ENCODE measurements at places on chromosomes 1 and 21. TPM values are rescaled to one million over a fixed set of nuclear protein-coding genes. Genes with fewer than 3 reads are reported as not detected.

DNA sequence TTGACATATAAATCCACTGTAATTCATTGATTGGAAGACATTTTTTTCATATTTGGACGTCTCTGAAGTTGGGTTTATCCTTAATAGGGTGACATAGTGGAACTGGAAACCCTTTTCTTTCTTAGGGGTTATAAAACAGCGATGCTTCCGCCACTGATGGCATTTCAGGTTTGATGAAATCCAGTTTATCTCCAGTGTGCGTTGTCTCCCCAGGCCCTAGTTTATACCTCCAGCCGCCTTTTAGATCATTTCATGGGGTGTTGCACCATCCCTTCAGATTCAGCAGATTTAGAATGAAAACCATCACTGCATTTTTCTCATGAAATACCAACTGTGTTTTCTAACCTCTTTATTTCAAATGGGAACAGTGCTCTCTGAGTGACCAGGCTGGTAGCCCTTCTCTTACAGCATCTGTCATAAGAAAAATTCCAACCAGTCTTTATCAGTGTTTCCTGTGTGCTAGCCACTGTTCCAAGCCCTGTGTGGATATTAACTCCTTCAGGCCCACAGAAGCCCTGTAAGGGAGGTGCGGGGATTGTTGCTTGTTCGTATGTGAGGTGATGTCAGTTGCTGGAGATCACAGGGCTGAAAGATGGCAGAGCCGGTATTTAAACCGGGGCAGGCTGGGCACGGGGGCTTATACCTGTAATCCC, 19.0 kb downstream of the H6PD start:
- DNase-seq = no peak

DNA sequence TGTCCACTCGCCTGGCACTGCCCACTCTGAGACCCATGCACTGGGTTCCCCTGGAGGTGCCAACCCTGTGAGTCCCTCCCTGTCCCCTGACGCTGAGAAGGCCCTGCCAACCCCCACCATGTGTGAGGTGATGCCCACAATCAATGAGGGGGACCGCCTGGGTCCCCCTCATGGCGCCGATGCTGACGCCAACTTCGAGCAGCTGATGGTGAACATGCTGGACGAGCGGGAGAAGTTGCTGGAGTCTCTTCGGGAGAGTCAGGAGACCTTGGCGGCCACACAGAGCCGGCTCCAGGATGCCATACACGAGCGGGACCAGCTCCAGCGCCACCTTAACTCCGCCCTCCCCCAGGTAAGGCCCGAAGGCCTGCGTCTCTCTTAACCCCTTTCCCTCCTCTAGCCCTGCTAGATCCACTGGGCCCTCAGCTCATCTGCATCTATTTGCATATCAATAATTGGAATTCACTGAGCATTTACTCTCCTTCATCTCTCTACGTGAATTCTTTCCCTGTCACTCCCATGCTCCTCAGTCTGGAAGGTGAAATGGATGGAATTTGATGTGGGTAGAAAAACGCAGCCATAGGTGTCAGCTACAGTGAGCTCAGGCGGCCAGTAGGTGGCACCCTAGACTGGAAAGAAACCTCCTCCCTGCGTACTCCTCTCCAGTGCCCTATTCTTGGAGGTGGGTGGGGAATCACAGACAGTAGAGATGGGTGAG, 12.8 kb downstream of the PPFIA4 start:
- DNase-seq = no peak

Gene LORICRIN
- polyA plus RNA-seq = not detected

Gene ITGB2
- 7.4 TPM for polyA plus RNA-seq

DNA sequence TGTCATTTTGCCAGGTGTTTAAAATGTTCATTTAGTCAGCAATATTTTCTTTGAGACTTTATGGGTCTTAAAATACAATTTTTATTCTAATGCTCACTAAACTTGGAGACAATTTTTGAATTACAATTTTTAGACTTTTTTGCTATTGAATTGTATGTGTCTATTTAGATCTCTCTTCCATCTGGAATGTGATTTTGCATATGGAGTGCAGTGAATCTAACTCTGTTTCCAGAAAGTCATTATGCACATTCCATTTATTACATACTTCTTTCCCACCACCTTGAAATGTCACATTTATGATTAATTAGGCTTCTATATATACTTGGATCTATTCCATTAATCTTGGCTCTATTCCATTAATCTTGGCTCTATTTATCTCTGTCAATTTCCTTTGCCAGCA, 5.6 kb upstream of the TSPEAR start:
- DNase-seq = no peak

DNA sequence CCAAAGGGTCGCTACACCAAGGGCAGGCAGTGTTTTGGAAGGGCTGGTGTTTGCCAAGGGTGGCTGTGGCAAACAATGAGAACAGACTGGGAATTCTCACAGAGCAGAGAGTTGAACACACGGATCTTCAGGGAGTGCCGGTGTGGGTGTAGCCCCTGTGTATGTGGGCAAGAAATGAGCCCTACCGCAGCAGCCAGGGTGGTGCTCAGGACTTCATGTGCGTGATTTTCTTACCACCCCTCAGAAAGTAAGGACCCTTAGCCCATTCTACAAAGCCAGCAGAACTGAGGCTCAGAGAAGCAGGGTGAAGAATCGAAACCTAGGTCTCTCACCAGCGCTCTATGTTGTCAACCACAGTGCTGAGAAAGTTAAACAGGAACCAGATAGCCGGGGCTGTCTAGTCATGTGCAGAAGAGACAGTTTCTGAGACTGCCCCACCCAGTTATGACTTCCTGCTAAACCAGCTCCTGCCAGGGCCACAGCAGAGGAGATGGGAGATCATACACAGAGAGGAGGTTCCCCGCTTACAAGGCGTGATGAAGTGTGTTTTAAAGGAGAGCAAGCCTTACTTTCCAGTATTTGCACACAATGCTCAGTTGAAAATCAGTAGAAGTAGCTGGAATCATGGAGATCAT, 21.9 kb upstream of the MORC3 start:
- no peak for DNase-seq

Gene CRB1
- 3.8 TPM for polyA plus RNA-seq
